ENCODE measurements at places on chromosomes 1 and 21.
A peak's percentile ranks its signal among the peaks of the same experiment; 100 is the strongest.

- DNase-seq, result peak; percentile 46
These were observed 8.9 kb upstream of the LEMD1 start for GRCh38 chr1:205430696-205431305.

DNA sequence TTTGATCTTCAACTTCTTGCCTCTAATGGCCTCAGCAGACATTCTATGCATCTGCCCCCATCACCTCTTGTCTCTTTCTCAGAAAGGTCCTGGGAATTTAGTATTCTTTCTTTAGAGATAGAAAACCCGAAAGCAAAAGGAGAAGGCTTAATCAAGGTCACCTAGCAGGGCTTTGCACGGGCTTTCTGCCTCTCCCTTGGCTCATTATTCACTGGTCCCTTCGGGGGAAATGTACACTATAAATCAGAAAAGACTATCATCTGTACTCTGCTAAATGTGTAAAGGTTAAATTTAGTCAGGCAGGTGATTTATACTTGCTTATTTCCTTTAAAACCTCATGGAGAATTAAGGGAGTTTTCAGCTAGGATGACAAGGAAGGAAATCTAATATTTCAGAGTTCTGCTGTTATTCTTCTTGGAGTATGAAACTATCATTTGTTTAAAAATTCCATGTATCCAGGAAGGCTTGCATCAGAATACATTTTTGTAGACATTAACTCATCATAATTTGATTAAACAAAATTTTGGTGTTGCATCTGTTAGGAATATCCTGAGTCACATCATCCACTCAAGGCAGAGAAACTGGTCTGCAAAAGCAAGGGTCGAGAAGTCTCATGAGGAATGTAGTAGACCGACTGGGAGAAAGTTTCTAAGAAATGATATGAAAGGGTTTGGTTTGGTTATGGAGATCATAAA is 124.6 kb downstream of the GABPA start:
- no peak for DNase-seq

DNA sequence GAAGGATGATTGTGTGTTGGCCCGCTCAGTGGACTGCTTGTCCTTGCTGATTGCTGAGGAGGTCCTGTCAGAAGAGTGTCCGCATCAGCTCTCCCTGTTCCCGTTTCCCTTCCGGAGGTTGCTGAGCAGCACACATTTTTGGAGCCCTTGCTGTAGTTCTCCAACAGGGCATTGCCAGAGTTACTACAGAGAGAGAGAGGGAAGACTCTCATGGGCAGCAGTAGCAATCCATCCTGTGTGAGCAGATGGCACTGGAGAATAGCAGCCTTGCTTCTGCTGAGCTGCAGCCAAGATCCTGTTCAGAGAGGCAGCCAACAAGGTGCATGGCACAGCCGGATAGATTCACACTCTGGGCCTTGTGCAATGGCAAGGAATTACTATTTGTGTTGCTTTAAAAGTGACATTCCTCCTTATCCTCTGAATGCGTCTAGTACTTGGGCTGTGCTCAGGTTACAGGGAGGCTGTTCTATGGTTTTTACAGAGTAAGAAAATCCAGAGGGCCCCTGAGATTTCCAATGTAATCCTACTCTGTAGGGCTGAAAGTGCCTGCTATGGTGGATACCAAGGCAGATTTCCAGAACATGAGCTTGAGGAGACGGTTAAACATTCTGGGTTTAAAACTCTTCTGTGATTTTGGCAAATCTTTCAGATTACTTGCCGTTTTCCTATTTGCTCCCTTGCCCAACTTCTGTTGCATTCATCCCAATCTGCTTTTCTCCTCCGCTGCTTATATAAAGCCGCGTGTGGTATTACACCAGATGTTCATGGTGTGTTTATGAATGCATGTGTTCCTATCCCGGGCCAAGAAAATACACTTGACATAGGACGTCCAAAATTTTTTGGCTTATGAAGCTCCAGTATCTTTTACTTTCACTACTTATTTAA is 27.4 kb downstream of the AK4 start:
- no peak for DNase-seq

DNA sequence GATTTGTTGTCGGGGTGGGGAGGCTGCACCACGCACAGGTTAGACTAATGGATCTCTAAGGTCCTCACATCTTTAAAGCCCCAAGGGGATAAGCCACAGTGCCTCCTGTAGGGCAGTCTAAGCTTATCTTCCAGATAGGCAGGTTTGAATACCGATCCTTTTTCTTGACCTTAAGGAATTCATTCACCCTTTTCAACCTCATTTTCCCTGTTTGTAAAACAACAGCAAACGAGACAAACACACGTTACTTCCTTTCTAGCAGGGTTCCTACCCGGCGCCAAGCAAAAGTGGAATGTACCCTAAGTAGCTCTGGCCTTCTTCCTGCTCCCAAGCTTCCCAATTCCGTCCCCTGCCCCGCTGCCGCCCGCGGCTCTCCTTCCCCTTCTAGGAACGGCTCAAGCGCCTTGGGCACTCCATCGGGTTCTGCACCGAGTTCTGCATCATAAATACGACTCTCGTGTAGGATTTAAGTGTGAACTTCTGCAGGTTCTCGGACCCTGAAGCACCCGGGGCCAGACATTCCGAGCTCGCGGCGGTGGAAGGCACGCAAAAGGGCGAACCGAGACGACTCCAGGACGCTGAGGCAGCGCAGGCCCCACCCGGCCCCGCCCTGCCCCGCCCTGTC is 548 bp upstream of the CDC20 start:
- DNase-seq, result no peak

- no peak for DNase-seq
These were observed 37.4 kb upstream of the BTG2 start for GRCh38 chr1:203267912-203268311.

DNA sequence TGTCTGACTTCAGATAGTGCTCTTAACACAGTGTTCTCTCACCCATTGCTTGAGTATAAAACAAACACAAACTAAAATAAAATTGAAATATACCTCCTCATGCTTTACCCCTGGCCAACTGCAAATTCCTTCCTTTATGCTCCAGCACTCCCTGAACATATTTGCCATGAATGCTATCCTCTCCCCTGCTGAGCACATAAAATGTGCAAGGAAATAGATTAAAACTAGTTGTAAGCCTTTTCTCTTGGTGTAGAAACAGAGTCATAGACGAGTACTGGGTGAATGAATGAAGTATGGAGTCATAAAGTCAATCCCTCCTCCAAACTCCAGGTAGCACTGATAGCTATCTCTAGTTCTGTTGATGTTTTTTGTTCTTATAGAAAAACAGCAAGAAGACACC is 2.6 kb downstream of the GPR161 start:
- DNase-seq, result no peak

Measured in Jurkat, Clone E6-1 (cell line).